Right hindlimb (tissue), 1 donor: ENCODE measurements at places on chromosomes 1 and 21.

- DNase-seq: no peak
Measured at GRCh38 chr1:56490619-56491018, 88.7 kb downstream of the PLPP3 start.

- no peak for DNase-seq
Measured at GRCh38 chr1:222792744-222793143, 22.1 kb upstream of the DISP1 start.

GRCh38 chr1:82388679-82389078 lies 587.9 kb downstream of the ADGRL2 start:
- DNase-seq: no peak

DNA sequence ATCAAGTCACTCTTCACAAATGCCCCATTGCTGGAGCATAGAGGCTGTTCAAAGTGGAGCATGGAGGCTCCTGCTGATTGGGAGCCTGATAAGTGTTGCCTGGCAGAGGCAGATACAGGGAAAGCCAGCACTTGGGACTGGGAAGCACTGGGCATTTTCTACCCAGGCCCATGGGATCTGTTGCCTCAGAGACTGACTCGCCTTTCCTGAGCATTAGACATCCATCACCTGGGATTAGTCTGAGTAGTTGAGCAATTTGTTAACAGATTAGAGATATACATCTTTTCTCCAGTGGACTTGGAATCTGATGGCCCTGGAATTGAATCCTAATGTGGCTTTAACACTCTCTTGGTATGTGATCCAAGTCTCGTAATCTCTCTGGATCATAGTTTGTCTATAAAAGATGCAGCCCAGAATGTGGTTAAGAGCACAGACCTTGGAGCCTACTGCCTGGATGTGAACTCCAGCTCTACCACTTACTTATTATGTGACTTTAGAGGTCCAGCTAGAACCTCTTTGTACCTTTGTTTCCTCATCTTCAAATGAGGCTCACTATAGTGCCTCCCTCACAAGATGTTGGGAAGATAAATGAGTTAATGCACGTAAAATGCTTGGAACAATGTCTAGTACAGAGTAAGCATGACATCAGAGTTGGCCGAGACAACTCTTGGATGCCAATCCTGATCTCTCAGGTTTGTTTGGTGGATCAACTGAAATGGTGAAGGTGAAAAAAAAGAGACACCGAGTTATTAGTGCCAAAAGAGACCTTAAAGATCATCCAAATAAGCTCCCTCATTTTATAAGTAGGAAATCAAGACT lies 38.3 kb upstream of the NRDC start:
- DNase-seq: no peak

- no peak for DNase-seq
Measured at GRCh38 chr21:16572032-16572431, 842.2 kb downstream of the USP25 start.

GRCh38 chr1:235632506-235633401 lies 16.8 kb downstream of the GNG4 start:
- no peak for DNase-seq
